T-helper 17 cell (primary cell): ENCODE measurements at places on chromosomes 4 and X.

DNA sequence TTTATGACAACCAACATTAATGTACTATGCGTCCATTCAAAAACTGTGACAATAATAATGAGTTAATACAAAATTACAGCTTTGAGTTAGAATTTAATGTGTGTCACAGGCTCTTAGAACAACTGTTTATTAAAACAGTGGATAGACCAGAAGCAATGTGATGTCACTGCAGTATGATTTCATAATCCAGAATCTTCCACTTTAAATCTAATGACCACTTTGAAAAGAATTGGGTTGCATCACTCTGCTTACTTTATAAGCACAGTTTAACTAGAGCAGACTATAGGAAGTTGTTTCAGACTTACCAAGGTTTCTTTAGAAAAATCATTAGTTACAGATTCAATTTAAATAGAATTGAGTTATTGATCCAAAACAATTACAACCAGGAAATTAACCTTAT, 758.5 kb downstream of the KCTD8 start:
- no peaks in the 10 kb centered on the region for H3K27me3 ChIP-seq
- H3K4me3 ChIP-seq, result no peak overlapping the region
- no peak for DNase-seq
- H3K27ac ChIP-seq, result no peak overlapping the region
- H3K36me3 ChIP-seq, result no peaks in the 10 kb centered on the region

GRCh38 chr4:336893-337142, 796 bp upstream of the ZNF141 start:
- peak overlapping the region; percentile 94 for H3K27ac ChIP-seq
- H3K4me3 ChIP-seq, result peak overlapping the region; percentile 96
- no peak for DNase-seq
- no peaks in the 10 kb centered on the region for H3K27me3 ChIP-seq
- peaks cover 7% of the 10 kb centered on the region for H3K36me3 ChIP-seq

GRCh38 chr4:89284828-89285227, 22.8 kb downstream of the GPRIN3 start:
- H3K4me1 ChIP-seq, result peaks cover 69% of the 10 kb centered on the region
- DNase-seq, result no peak
- no peaks in the 10 kb centered on the region for H3K27me3 ChIP-seq
- peak overlapping the region; percentile 91 for H3K4me3 ChIP-seq
- H3K36me3 ChIP-seq, result peaks cover 7% of the 10 kb centered on the region
- H3K27ac ChIP-seq, result no peak overlapping the region

DNA sequence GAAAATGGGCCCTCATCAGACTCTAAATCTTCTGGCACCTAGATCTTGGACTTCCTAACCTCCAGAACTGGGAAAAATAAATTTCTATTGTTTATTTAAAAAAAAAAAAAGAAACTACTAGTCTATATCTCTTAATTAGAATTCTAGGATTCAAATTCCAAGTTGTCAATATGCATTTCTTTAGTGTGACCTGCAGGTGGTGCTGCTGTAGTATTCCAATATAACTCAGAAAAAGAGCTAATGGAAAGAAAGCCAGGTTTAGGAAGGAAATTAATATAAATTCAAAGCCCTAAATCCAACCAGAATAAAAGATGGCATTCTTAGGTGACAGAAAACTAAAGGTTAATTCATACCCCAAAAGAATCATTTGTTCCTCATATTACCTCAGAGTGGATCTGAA, 80.0 kb upstream of the NALF2 start:
- H3K27me3 ChIP-seq, result peaks cover 9% of the 10 kb centered on the region
- H3K27ac ChIP-seq, result no peak overlapping the region
- DNase-seq, result no peak
- no peak overlapping the region for H3K4me3 ChIP-seq

DNA sequence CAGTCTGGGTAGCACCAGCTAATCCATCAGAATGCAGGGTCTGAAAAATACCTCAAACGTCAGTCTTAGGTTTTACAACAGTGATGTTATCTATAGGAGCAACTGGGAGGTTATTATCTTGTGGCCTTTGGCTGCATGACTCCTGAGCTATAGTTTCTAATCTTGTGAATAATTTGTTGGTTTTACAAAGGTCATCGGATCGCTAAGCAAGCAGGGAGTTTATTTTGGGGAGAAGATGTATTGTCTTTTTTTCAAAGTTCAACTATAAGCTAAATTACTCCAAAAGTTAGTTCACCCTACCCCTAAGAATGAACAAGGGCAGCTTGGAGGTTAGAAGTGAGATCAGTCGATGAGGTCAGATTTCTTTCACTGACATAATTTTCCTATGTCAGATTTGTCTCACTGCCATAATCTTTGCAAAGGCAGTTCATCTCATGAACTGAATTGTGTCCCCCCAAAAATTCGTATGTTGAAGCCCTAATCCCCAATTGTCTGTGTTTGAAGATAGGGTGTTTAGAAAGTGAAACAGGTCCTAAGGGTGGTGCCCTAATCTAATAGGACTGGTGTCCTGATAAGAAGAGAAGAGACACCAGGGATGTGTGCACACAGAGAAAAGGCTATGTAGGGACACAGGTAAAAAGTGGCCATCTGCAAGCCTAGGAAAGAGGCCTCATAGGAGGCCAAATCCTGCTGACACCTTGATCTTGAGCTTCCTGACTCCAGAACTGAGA, 175.8 kb upstream of the GALNT7 start:
- H3K4me3 ChIP-seq, result no peak overlapping the region
- no peak overlapping the region for H3K27ac ChIP-seq
- H3K36me3 ChIP-seq, result no peaks in the 10 kb centered on the region
- H3K27me3 ChIP-seq, result peaks cover 32% of the 10 kb centered on the region
- H3K4me1 ChIP-seq, result no peaks in the 10 kb centered on the region

- peaks cover 3% of the 10 kb centered on the region for H3K36me3 ChIP-seq
- H3K27ac ChIP-seq, result no peak overlapping the region
- DNase-seq, result no peak
- no peaks in the 10 kb centered on the region for H3K27me3 ChIP-seq
- no peak overlapping the region for H3K4me3 ChIP-seq
Observed at GRCh38 chr4:123055943-123056342, 133.5 kb upstream of the NUDT6 start.

- no peaks in the 10 kb centered on the region for H3K36me3 ChIP-seq
- no peak overlapping the region for H3K4me3 ChIP-seq
- no peaks in the 10 kb centered on the region for H3K27me3 ChIP-seq
- H3K4me1 ChIP-seq, result no peaks in the 10 kb centered on the region
- DNase-seq, result no peak
- no peak overlapping the region for H3K27ac ChIP-seq
Observed at GRCh38 chrX:132834741-132835140, 123.7 kb downstream of the HS6ST2 start.
